ENCODE measurements at places on chromosomes 4 and X.

- DNase-seq = no peak
Measured at GRCh38 chr4:40003986-40004385, 26.3 kb upstream of the PDS5A start.

DNA sequence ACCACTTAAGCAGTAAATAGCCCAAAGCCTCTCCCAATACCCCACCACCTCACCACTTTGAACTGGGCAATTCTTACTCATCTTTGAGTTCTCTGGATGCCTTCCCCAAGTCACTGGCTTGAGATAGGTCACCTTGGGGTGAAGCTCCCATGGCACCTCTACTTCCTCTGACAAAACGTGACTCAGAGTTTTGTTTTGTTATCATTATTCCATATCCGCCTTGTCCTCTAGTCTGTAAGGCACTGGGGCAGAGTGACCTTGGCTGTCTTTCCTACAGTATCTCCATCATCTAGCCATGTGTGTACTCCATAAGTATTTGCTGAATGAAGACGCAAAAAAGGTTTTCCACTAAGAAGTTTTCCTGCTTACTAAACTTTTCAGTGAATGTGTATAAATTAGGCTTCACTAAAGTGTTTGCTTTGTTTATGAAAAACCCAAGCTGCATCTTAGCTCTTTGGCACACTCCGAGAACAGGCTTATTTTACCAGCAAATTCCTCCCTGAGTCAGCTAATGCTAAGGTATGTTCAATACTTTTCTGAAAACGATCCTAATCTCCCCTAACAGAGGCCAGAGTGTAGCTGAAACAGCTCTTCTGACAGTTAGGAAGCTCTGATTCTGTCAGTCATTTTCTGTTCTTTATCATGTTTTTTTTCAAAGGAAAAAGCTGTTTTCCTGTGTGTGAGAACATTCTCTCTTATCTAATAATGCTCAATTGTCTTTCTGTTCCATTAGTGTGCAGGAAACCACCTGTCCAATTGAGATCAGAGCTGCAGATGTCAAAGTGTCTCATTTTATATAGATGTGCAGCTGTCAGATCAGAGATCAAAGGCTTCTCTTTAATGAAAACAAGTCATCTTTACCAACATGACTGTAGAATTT, 30.2 kb upstream of the TSPAN5 start:
- DNase-seq = peak; percentile 27

DNA sequence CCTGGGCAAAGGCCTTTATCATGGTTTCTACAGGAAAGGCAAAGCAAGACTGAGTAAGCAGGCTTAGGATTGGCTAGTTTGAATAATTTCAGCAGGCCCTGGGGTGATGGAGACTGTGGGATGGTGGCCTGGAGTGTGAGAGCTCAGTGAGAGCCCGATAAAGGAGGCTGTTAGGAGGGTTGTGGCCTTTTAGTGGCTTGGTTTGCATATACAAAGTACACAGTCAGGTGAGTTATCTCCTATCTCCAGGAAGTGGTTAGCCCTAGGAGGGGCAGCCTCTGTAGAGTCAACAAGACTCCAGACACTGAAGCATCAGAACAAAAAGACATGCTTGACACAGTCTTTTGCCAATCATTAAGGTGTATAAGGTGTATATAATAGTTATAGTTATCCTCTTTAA, 157.2 kb downstream of the CFAP299 start:
- peak; percentile 31 for DNase-seq

DNA sequence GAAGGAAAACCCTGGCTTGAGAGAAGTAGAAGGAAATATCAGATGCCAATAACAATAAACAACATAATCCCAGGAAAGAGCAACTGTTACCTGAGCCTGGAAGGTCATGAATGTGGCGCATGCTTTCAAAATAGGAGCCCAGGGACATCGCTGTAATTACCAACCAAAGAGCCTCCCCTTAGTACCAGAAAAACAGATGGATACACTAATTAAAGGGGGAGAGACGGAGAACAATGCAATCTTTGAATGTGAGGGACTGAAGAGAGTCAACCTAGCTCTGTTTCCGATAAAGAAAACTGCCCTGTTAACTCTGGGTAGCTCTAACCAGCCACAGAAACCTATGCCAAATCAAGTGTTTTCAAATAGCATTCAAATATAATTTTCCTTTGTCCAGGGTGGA, 161.4 kb downstream of the ENOX2 start:
- no peak for DNase-seq

DNA sequence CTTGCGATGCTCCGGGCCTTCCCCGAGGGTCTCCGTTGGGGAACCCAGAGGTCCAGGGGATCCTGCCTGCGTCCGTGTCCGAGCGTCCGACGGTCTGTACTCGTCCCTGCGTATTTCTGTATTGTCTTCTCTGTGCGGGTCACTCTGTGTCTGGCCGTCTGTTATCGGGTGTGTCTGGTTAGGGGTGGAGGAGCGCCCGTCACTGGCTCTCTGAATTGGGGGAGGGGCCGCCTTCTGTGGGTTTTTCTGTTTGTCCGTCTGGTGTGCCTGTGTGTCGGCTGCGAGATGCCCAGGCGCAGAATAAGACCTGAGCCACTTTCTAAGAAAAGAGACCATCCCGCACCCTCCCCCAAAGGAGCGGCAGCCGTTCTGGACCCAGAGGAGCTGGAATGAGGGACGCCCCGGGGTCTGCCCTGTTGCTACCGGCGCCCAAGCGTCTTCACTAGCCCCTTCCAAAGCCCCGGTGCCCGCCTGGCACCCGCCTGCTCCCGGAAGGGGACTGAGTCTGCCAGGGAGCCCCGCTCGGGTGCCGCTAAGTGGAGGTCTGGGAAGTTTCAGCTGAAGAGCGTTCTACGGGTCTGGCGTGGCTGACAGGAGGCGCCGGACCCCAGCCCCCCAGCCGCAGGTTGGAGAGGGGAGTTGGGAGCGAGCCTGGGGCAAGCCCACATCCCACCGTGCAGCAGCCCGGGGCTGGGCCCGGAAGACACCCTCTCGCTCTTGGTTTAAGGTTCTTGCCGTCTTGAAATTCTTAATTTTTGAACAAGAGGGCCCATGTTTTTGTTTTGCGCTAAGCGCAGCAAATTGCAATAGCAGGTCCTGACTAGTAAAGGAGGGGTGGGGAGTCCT, 1.0 kb upstream of the OTOP1 start:
- DNase-seq = no peak

DNA sequence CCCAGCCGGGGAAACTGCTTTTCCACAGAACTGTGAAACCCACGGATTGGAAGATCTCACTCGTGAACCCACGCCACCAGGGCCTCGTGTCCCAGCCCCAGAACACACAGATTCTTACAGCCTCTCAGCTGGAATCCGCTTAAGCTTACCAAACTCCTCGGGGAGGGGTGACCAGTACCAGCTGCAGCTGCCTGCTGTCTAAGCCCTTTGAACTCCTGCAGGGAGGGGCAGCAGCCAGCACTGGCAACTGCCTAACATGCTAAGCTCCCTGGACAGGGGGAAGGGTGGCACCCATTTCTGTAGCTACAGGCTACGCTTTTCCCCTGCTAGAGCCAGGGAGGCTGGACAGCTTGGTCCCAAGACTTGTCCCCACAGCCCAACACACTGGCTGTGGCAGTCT, 38.4 kb downstream of the TBL1X start:
- DNase-seq = no peak

DNA sequence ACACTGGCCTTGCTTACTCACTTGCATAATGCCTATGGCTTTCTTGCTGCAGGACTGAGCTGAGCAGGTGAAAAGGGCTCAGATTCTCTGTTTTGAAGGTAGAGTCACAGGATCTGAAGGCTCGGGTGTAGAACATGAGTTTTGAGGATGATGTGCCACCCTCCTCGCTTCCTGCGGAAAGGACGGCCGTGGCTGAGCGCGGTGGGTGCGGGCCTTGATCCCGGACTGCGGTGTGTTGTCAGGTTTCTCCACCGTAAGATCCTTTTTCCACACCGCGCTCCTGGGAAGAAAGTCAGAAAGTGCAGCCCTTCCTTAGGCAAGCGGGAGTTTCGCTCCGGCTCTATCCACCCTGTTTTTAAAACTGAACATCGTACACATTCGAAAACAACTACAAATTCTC, 36.2 kb downstream of the ZFP42 start:
- DNase-seq = no peak

- no peak for DNase-seq
Measured at GRCh38 chrX:15672881-15673280, 8.3 kb upstream of the CLTRN start.

DNA sequence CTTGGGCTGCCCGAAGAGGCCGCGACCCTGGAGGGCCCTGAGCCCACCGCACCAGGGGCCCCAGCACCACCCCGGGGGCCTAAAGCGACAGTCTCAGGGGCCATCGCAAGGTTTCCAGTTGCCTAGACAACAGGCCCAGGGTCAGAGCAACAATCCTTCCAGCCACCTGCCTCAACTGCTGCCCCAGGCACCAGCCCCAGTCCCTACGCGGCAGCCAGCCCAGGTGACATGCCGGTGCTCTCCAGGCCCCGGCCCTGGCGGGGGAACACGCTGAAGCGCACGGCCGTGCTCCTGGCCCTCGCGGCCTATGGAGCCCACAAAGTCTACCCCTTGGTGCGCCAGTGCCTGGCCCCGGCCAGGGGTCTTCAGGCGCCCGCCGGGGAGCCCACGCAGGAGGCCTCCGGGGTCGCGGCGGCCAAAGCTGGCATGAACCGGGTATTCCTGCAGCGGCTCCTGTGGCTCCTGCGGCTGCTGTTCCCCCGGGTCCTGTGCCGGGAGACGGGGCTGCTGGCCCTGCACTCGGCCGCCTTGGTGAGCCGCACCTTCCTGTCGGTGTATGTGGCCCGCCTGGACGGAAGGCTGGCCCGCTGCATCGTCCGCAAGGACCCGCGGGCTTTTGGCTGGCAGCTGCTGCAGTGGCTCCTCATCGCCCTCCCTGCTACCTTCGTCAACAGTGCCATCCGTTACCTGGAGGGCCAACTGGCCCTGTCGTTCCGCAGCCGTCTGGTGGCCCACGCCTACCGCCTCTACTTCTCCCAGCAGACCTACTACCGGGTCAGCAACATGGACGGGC, 579 bp downstream of the ABCD1 start:
- no peak for DNase-seq

DNA sequence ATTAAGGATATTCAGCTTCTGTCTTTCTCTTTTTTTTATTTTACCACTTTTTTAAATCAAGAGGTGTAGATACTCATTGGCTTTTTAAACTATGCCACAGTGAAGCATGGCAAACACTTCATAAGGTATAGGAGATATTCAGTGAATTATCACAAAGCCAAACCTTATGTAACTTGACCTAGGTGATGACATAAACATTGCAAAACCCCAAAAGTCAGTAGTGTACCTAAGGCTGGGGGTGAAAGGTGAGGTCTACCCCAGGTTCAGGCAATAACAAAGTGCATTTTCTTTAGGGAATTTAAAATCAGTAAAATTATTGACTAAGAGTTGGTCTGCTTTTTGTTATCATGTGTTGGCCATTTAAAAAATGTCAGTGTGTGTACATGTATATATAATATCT, 39.1 kb downstream of the CDKL5 start:
- DNase-seq = no peak

- no peak for DNase-seq
Measured at GRCh38 chr4:72319601-72320021, 249.4 kb downstream of the ADAMTS3 start.

Measured in activated CD4-positive, alpha-beta T cell treated with anti-CD3 and anti-CD28 coated beads for 4 hours (primary cell).